Hair follicle dermal papilla cell (primary cell): ENCODE measurements at places on chromosomes 4 and X. TPM values are rescaled to one million over a fixed set of nuclear protein-coding genes. Genes with fewer than 3 reads are reported as not detected.

The CYTL1 gene
- 12.8 TPM in 1 of 2 replicates, not detected in the other for total RNA-seq

The JCHAIN gene
- 1.3 and 2.4 TPM in 2 replicates for total RNA-seq

The RRH gene
- not detected in 2 replicates for total RNA-seq

The P2RY4 gene
- 0.32 TPM in 1 of 2 replicates, not detected in the other for total RNA-seq

The DMRTC1 gene
- total RNA-seq, result not detected in 2 replicates

The MTMR8 gene
- total RNA-seq, result 0.97 and 1.2 TPM in 2 replicates

The DMP1 gene
- total RNA-seq, result not detected in 2 replicates

The FREM3 gene
- total RNA-seq, result under 0.01 TPM in 1 of 2 replicates, not detected in the other

The OPRPN gene
- total RNA-seq, result not detected in 2 replicates

The PDZD4 gene
- total RNA-seq, result 1.6 and 1.8 TPM in 2 replicates

The STPG2 gene
- 0.12 and 0.32 TPM in 2 replicates for total RNA-seq

The RWDD4 gene
- total RNA-seq, result 19.1 and 19.9 TPM in 2 replicates
